A549 (cell line): ENCODE measurements at places on chromosomes 3 and 15.

DNA sequence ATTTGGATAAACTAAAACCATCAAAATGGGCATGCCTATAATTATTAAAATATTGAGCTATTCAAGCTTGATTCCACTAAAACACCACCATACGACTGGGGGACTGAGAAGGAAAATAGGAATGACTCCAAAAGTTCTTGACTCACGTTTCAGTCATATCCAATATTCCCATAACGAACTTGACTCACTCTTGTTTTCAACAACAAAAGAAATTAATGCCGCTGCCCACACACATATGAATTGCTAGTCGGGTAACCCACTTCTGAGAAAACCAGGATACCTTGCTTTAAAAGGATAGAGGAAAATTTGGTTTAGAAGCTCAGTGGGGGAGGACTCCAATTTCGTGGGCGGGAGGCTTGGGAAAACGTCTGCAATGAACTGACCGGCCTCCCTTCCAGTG is 5.2 kb downstream of the HTR3C start:
- no peak for DNase-seq

- DNase-seq, result no peak
Measured at GRCh38 chr3:40054568-40055222, 245.3 kb downstream of the MYRIP start.

DNA sequence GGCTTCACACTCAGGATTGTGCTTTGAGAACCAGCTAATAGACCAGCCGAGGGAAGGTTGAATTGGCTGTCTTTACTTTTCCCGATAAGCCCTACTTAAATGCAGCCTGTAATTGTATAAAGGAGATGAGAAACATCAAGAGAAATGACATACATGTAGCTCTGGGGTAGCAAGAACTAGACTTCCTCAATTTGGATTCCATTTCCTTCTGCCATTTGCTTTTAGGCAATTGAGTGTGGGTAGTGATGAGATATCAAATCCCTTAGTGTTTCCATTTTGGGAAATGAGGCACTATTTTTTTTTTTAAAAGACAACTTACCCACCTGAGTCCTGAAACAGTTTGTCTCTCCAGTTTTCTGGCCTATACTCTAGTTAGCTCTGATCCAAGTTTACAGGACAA is 2.2 kb downstream of the INAFM2 start:
- DNase-seq, result no peak

DNA sequence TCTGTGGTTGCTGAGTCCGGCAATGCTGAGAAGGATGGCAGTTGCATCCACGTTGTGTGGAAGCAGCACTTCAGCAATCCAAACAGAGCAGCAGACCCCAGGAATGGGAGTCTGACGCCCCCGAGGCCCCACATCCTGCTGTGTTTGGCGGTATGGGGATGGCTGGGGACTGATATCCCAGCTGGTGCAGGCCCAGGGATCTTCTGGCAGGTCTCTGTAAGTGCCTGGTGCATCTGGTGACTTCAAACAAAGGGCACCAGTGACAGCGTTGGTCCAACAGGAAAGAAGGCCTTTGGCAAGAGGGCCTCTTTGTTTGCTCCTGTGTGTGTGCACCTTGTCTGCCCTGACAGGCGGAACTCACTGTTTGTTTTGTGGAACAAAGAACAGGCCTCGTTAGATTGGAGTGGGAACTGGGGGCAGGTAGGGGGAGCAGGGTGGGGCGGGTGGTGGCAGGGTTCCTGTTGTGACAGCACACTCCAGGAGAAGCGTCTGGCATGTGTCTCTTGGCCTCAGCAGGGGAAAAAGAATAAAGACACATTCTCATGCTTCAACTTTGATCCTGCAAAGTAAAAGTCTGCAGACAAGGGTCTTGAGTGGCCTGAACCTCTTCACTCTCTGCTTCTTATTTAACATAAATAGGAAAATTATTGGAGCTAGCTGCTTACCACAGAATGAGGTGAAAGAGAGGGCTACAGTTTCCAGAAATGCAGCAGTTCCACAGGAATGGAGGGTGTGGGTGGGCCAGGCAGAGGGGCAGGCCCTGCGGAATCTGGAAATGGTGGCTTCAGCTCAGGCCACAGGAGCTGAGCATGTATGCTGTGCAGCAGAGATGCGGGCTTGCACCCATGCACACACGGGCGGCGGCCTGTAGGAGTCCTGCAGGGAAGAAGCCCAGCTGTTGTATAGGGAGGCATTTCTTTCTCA is 94.5 kb upstream of the MYZAP start:
- DNase-seq, result peak; percentile 16

DNA sequence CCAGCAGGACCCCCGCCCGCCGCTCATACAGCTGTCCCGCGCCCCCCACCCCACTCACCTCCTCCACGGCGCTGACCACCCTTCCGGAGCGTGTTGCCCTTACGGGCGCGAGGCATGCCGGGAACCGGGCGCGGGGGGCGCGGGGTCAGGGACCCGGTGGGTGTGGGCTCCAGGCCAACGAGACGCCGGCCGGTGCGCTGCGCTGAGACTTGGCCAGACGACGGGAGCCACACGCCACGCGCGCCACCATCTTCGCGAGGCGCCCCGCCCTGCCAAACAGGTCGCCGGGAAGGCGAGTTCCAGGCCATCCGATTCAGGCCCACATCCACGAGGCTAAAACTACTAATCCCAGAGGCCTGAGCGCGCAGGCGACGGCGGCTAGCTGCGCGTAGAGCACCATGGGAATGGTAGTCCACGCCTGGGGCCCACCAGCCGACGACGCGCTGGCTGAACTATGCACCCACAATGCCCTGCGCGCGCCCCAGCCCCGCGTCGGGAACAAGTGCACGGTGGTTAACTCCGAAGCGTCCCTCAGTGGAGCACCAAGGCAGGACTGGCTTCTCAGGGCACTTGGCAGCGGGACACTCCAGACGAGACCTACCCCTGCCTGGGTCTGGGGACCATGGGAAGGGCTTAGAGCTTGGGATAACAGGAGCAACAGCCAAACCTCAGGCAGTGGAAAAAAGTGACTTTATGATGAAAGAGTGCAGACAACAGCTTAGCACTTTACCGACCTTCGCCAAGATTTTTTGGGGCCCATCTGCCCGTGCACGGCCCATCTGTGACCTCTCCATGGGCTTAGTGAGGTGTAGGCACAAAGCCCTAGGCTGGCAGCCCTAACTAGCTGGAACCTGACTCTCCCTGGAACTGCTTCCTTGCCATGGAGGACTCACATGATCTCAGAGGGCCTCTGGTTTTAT is at the start of gene IFRD2:
IFRD2 (minus strand) TSS at position 271 of the 920 bp plus-strand sequence; CDS start at position 116, 155 bp downstream.
- DNase-seq, result peak; percentile 79

DNA sequence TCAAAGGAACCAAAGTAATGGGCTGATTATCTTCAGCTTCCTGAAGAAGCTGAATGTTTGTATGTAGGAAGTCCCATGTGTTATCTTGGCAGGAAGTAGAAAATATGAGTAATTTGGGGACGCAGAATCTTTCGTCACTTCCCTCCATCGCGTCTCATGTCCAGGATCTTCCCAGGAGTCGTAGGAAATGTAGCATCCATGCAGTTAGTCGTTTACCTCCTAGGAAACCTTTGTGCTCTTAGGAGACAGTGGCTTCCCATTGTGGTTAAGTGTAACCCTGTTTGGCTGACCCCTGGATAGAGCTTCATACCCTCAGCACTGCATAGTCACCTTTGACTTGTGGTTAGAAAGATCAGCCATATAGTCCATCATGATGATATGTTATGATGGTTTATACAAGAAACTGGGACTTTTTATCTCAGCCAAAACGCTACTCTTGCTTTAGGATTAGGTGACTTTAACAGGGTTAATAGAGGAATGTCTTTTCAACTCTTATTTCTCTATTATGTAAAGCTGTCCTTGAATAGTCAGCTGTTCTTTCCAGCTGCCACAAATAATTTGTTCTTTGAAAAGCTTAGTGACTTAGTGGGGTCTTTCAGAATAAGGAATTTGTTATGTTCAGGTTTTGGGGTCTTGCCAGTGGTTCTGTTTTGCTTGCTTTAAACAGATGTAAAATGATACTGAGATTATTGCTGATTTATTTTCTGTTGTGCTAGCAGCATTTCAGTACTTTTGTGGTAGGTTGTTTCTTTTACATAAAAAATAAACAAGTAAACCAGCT is 92.2 kb downstream of the KLHL25 start:
- no peak for DNase-seq

- DNase-seq, result no peak
Measured at GRCh38 chr3:114132500-114132899, 46.4 kb downstream of the DRD3 start.

DNA sequence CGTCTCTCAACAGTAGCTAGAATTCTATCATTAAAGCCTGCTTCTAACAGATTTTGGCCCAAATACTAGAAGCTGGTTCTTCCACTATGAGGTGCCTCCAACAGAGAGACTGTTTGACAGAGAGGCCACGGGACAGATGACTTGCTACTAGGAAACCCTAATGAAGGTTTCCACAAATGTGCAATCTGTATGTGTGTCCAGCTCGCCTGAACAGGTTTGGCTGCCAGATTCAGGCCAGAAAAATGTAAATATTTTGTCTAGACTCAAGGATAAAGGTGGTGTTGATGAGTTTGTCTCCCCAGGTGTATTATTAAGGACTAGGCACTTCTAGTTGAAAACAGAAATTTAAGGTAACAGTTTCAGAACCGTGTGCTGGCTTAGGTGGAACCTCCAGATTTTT is 91.6 kb upstream of the TRIM42 start:
- no peak for DNase-seq

- peak; percentile 90 for DNase-seq
Measured at GRCh38 chr15:89399238-89400115, 64.9 kb upstream of the POLG start.

GRCh38 chr3:80770106-80771074 is 991.1 kb downstream of the GBE1 start:
- DNase-seq, result no peak

GRCh38 chr3:161695811-161696210 is 199.2 kb downstream of the OTOL1 start:
- no peak for DNase-seq

DNA sequence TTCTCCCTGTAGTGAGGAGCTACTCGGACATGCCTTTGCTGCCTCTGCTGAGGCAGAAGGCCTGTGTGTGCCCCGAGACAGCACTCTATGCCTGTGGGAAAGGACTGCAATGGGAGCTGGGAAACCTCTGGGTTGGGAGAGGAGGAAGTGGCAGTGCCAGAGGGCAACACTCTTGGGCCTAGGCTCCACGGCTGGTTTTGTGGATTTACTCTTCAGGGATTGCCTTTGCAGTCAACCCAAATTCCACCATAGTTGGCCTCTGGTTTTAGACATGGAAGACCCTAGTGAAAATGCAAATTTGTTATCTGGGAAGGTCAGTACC is 46.8 kb downstream of the ITGA11 start:
- no peak for DNase-seq

- DNase-seq, result no peak
Measured at GRCh38 chr15:90232941-90233386, 777 bp downstream of the CIB1 start.

- peak; percentile 89 for DNase-seq
Measured at GRCh38 chr15:51917493-51917892, 54.1 kb downstream of the LEO1 start.

GRCh38 chr3:77489216-77489615 is 449.3 kb downstream of the ROBO2 start:
- no peak for DNase-seq

- peak; percentile 75 for DNase-seq
Measured at GRCh38 chr15:66369773-66370651, 13.5 kb upstream of the TIPIN start.

GRCh38 chr3:156543043-156543555 is 11.8 kb downstream of the SSR3 start:
- DNase-seq, result no peak

- DNase-seq, result no peak
Measured at GRCh38 chr15:41039121-41039520, 77.0 kb downstream of the INO80 start.

DNA sequence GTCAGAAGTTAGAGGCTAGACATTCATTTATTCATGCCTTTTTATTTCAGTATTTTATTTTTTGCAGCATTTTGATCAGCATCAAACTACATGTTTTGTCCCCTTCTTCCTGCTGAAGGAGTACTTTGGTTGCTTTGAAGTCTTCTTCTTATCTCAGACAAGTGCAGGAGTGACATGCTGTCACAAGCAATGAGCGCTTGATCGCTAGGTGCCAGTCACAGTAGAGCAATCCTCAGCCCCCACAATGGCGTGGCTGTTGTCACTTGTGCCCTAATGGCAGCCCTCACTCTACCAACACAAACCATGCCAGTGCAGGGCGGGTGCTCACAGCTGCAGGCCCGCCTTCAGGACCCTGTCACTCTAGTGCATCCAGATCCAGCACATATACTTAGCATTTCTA is 184.6 kb upstream of the FEZF2 start:
- DNase-seq, result no peak

- no peak for DNase-seq
Measured at GRCh38 chr3:111884411-111885018, 25.4 kb downstream of the PHLDB2 start.

- DNase-seq, result no peak
Measured at GRCh38 chr15:40287505-40287904, 4.6 kb upstream of the ANKRD63 start.

DNA sequence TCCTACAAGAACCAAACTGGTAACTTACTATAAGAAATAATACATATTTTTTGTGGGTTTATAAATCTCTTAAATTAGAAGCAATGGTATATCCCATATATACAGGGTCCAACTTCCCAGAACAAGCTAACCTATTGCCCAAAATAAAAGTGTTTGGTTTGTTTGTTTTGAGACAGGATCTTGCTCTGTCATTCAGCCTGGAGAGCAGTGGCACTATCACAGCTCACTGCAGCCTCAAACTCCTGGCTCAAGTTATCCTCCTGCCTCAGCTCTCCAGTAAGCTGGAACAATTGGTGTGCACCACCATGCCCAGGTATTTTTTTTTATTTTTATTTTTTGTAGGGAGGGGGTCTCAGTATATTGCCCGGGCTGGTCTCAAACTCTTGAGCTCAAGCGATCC is 135.4 kb downstream of the TFDP2 start:
- no peak for DNase-seq

- no peak for DNase-seq
Measured at GRCh38 chr3:153495422-153495821, 333.4 kb downstream of the RAP2B start.

DNA sequence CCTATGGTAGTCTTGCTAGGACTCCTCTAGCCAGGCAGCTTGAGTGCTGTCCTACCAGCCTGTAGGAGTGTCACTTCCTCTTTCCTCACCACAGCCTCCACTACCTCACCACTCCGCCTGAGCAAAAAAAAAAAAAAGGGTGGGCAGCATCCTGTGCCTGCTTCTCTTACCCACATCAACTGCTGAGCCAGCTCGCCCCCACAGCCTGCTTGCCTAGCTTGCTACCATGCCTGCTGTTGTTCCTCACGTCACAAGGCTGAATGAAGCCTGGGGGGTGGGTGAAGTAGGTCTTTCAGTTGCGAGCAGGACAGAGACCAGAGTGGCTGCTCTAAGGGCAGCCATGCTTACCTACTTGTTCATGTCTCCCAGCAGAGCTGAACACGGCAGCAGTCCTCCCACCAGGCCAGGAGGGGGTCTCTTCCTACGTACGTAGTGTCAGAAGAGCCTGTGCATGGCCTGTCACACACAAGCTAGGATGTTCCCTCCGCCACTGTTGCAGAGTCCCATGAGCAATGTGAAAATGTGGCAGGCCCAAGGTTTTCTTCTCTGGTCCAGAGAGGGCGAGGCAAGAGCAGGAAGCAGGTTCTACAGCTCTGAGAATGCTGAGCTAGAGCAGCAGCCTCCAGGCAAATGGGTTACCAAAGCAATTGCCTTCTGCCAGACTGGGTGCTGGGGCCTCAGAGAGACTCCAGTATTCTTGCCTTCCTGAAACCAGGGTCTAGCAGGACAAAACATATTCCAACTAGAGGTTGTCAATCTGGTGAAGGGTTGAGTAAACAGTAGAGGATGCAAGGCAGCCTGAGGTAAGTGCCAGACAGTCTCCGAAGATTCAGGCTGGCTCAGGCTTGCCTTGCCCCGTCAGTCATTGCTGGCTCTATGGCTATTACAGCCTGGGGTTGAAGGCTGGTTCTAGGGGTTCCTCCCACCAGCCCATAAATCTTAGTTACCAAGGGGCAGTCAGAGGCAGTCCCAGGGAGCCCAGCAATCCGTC is 8.1 kb downstream of the PPM1M start:
- DNase-seq, result no peak
